NCI-H2081 treated with DMSO at 0.1 percent for 48 hours (cell line): ENCODE measurements at places on chromosomes 7 and 10.
A peak's percentile ranks its signal among the peaks of the same experiment; 100 is the strongest.

DNA sequence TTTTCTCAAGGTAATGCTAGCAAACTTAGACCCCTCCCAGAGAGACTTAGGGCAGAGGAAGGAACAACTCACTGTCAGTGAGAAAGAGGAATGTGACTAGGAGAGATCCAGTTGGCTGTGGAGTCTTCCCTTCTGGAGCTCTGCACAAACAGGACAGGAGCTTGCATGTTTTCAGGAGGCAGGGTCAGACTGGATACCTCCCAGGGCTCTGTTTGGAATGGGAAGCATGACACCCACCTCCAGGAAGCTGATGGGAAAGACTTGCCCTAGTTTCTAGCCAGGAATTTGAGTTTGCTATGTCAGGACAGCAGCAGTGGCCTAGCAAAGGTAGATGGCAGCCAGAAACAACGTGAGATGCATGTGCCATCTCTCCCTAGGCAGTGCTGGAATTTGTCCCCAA, 40.6 kb downstream of the GHRHR start:
- no peak for DNase-seq

DNA sequence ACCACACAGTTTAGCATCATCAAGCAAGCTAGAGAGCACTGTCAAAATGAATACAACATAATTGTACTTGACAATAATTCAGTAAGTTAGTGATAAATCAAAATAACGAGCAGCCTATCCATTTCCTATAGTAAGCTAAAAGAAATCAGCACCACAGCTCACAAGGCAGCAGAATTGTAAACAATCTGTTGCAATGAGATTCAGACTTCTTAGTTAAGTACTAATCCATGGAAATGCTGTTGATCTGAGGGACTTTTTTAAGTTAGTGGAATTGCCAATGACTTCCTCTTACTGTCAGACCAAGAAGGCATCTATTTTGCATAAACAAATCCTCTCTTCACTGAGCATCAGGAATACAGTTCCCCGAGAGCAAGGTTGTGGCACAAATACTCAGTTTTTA, 136.6 kb upstream of the CCDC6 start:
- no peak for DNase-seq

- no peak for DNase-seq
Observed at GRCh38 chr10:97852277-97852676, 2.6 kb downstream of the GOLGA7B start.

GRCh38 chr7:148994576-148994975, 33.7 kb downstream of the PDIA4 start:
- DNase-seq: no peak

GRCh38 chr10:91340613-91341362, 69.4 kb upstream of the HECTD2 start:
- DNase-seq: peak; percentile 7

GRCh38 chr7:142436601-142437000, 178.7 kb upstream of the PRSS58 start:
- no peak for DNase-seq

DNA sequence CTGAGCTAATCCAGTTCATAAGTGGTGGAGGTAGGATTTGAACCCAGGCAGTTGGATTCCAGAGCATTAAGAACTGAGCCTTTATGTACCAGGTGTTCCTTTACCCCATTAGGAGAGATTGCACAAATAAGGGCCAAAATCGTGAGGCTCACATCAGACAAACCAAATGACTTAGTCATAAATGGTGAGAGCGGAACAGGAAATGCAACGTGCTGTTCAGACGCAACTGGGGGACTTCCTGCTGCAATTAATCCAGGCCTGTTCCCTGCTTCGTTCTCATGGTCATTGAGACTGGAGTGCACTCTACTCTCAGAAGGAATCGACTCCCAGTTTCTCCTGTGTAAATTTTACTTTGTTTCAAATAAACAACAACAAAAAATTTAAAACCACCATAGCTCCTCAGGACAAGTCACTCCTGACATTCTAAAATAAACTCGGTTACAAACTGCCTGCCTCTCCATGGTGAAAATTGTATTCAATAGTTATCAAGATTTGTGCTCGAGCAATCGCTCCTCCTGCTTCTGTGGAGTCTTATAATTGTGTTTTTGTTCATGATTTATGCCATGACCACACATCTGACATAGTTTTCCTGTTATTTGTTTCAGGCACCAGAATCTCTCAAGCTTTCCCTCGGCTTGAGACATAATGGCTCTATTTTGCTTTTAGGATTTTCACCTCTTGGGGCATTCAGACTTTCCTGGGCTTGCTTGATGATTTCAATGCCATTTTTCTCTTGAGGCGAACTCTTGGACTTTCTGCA, 115.3 kb upstream of the BMPER start:
- DNase-seq: no peak

- no peak for DNase-seq
Observed at GRCh38 chr7:99244939-99245338, 27.7 kb upstream of the MYH16 start.

DNA sequence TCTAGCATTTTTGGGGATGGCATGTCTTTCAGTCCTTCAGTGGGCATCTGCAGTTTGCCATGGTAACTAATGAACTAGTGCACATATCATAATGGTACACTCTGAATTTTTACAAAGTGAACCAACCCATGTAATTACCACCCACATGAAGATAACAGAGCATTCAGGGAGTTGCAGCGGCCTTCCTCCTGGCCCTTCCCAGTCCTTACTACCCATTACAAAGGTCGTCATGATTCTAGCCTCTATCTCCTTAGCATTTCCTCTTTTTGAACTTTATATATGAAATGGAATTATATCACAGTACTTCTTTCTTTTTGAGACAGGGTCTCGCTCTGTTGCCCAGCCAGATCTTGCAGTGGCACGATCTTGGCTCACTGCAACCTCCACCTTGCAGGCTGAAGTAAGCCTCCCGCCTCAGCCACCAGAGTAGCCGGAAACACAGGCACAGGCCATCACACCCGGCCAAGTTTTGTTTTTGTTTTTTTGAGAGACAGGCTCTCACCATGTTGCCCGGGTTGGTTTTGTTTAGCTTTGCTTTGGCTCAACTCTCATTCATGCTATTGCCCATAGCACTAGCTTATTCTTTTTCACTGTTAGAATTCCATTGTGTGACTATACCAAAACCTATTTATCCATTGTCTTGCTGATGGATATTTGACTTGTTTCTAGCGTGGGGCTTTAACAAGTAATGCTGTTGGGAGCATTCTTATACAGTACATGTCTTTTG, 79.2 kb downstream of the APBB1IP start:
- no peak for DNase-seq

DNA sequence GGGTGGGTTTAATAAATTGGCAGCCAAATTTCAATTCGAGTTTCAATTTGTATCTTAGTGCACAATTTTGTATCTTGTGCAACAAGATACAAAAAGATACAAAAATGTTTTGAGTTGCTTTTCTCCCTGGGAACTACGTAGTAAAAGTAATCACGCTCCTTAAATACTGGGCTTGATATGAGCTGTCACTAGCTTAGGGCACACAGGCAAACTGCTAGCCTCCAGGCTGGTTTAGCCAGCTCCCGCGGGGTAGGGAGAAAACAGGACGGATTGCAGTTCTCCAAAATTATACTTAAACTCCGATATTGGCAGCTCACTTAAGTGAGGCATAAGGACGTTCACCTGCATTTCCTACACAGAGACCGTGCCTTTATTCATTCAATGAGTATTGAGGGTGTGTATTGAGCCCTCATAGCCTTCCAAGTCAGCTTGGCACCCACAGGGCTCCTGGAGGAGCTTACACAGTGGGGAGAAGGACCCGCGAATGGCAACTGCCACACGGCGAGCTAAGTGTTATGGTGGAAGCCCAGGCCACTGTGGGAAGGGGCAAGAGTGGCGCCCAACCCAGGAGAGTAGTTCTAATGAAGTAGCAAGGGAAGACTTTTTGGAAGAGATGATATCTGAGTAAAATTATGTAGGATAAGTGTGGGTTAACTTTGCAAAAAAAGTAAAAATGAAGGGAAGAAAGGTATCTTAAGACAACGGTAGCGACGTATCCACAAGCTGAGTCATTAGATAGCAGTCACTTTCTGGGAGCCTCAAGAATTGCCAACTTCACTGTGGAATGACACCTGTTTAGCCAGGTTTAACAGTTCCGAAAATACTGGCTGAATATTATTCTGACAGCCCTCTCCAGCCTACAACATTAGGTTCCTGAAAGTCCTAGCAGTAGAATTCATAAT, 1.6 kb upstream of the EPC1 start:
- no peak for DNase-seq

DNA sequence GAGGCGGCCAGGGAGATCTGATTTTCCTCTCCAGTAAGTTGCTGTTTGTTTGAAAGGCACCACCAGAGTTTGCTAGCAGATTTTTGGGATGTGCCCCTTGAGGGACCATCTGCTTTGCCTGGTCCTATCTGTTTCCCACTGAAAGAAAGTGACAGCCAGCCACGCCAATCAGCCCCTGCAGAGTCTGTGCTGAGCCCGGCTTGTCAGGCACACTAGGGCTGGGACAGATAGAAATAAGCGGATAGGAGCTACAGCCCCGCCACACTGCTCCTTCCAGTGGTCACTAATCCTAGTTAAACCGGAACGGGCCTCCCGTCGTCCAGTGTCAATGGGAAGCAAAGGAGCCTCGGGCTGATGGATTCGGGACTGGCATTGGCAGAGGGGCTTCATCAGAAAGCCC, 161.9 kb upstream of the PRR15 start:
- no peak for DNase-seq

DNA sequence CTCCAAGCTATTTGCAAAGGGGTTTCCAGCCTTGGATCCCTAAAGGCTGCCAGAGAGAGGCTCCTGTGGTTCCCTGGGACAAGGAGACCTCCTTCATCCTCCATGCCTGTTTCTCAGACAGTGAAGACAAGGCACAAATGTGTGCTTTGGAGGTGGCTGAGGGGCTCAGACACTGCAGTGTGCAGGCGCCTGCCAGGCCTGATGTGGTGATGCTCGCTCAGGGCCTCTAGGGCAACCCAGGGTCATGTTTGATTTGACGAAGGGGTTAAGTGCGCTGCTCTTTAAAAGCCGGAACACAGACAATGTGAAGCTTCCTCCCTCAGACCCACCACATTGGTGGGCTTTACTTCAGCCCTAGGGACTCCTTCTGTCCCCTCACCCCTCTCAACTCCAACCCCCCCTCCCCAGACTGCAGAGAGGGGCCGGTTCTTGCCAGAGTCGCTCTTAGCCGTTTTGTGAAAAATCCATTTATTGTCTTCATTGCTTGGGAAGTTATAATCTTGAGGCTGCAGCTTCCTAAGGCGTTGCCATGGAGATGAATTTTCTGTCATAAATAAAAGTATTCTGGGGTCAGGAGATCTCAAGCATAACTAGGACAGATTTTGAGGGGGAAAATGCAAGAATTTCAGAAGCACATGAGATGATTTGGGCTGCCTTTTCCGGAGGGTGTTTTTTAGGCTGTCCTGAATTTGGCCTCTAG, 35.8 kb downstream of the PDGFA start:
- no peak for DNase-seq

- no peak for DNase-seq
Observed at GRCh38 chr10:73759512-73760115, 15.4 kb downstream of the SEC24C start.

GRCh38 chr7:93883078-93883916, 7.3 kb downstream of the TFPI2 start:
- DNase-seq: no peak

- DNase-seq: no peak
Observed at GRCh38 chr10:6912424-6912823, 332.3 kb upstream of the PRKCQ start.

DNA sequence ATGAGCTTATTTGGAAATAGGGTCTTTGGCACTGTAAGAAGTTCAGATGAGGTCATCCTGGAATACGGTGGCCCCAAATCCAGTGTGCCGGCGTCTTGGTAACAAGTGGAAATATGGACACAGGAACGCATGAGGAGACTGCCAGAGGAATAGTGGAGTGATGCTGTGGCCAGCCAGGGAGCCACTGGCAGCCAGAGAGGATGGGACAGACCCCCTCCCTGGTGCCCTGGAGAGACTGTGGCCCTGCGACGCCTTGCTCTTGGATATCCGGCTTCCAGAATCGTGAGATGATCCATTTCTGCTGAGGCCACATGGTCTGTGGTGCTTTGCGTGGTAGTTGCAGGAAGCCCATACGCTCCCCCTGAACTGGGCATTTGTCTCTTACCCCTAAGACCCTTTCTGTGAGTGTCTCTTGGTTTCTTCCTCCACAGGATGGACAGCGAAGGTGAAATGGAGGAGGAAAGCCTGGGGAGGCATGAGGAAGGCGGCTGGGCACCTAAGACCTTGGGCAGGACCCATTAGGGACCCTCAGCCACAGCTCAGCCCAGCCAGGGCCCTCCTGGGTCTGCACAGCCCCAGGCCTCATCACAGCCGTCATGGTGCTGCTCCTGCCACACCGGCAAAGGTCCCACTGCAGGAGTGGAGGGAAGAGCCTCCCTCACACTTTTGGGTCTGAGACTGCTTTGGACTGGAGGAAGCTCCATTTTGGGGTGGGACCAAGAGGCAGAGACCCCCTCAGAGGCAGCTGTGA, 53.6 kb downstream of the INSIG1 start:
- DNase-seq: no peak

DNA sequence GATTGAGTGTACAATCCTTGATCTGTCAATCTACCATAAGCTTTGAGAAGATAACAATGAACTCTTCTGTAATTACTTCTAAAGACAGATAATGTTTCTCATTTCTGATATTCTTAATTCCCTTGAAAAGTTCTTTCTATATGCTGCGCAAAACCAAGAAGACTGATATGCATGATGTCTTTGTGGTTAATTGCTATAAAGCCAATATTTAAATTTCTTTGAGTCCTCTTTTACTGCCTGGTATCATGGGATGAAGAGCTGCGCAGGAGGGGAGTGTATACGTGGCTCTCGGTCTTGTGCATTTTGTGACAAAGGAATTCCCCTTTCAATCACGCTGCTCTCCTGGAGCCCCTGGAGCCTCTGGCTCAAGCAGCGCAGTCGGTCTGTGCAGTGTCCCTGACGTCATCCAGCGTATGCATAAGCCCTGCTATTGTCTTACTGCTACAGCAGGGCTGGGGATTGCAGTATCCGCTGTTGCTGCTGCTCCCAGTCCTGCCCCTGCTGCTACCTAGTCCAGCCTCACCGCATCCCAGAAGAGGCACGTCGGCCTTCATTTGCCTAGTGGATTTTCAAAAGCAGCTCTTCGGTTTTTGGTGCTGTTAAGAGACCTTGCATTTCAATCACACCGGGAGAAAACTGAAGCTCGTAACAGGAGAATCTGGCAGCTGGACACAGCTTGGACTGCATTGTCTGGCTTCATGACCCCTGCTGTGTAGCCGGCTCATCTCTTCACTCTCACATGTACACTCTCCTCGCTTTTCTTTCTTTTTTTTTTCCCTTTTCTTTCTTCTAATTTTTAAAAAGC, 66.7 kb downstream of the ST7 start:
- peak; percentile 89 for DNase-seq

- DNase-seq: no peak
Observed at GRCh38 chr10:129956876-129957673, 7.0 kb downstream of the EBF3 start.
